Aorta (tissue), 5 donors: ENCODE measurements at places on chromosomes 7 and 10. TPM values are rescaled to one million over a fixed set of nuclear protein-coding genes. Genes with fewer than 3 reads are reported as not detected.

DNA sequence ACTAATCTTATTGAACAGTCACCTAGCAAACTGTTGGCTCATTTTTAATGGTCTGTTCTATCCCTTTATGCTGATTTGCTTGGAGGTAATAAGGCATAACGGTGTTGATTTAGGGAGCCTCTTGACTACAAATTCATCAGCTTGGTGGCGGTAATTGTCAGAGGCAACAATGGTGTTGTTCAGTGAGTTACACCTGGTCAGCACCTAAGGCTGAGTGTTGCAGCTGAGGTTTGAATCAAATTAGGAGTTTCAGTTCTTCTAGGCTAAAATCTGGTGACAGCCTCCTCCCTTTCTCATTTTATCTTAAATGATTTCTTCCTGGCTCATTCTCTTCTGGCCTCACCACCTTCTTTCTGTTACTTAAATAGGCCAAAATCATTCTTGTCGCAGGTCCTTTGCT, 42.3 kb upstream of the SP8 start:
- DNase-seq = no peak

DNA sequence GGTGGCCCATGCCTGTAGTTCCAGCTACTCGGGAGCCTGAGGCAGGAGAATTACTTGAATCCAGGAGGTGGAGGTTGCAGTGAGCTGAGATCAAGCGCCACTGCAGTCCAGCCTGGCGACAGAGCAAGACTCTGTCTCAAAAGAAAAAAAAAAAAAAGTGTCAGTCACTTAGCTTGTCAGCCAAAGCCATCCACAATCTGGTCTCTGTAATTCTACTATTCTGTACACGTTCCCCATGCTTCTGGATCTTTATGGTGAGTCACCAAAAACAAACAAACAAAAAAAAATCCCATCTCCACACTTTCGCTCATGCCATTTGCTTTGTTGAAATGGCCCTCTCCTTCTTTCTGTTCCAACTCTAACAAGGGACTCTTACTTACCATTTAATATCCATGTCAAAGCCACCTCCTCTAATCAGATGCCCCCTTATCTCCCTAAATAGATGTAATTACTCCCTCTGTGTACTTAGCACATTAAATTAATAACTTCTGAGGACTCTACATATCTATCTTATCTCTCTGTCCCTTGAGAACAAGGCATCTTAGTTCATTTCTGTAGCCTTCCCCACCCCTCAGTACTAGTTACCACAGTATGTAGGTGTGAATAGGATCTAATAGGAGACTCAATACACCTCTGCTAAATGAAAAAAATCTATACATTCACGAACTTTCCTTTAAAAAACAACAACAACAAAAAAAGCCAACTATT, 128.4 kb downstream of the ELMO1 start:
- no peak for DNase-seq

- no peak for DNase-seq
These were observed 27.2 kb downstream of the LEP start for GRCh38 chr7:128268233-128268632.

GRCh38 chr10:93077860-93078337, 4.2 kb downstream of the CYP26A1 start:
- no peak for DNase-seq

DNA sequence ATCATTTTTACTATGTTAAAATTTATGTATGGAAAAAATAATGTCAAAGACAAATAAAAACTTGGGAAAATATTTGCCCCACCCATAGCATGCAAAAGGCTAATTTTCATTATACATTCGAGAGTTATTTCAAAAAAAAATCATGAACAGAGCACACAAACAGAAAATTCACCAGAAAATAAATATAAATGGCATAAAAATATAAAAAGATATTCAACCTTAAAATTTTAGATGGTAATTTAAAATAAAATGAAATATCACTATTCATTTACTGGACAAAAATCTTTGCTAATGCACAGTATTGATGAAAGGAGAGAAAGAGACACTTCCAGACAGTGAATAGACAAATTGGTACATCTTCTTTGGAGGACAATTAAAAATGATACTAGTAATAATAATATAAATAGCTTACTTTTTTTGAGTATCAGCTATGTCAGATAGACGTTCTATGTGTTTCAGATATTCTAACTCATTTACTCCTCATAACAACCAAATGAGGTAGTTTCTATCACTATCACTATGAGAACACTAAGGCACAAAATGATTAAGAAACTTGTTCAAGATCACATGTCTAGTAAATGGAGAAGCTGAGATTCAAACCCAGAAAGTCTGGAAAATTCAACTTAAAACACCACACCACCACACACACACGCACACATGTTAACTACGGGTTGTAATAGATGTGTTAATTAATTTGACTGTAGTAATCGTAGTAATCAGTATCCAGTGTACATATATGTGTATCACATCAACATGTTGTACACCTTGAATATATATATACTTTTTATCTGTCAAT, 63.0 kb downstream of the CCDC71L start:
- DNase-seq = no peak

GRCh38 chr10:101485681-101486554, 102.1 kb downstream of the POLL start:
- no peak for DNase-seq

GRCh38 chr10:17128261-17128660, 1.4 kb downstream of the CUBN start:
- DNase-seq = no peak

GRCh38 chr7:17779381-17779780, 160.9 kb downstream of the SNX13 start:
- DNase-seq = no peak

GRCh38 chr7:143248761-143249354, 14.4 kb upstream of the GSTK1 start:
- no peak for DNase-seq

GRCh38 chr7:923108-924041, 31.1 kb downstream of the ADAP1 start:
- peak; percentile 90 for DNase-seq

DNA sequence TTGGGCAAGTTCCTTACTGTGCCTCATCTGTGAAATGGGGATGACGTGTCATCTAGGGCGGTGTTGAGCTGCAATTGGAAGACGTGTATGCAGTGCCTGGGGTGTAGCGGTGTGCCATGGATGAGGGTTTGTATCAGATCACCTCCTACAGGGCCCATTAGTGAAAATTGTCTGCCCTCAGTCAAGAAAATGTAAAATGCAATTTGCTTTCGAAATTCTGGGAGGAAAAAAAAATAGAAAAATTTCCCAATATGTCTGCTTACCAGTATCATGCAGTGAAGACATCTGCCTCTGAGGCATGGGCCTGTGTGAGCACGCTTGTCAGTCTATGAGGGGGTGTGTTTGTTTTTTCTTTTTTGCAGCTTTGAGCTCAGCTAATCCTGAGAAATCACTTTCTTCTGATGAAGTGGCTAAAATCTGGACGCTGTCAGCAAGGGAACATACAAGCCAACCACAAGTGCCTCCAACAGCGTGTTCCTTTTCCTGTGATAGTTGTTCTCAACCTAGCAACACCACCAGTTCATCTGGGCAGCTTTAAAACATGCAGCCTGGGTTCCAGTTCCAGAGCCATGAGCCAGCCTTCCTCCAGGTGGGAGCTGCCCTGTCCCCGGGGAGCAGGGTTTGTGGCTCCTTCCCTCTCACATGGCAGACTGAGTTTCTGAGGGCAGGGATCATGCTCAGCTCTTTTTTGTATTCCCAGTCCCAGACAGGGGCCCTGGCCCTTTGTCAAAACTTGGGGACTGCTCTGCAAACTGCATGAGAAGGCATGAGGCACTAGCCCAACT, 10.3 kb downstream of the FAM241B start:
- DNase-seq = no peak

DNA sequence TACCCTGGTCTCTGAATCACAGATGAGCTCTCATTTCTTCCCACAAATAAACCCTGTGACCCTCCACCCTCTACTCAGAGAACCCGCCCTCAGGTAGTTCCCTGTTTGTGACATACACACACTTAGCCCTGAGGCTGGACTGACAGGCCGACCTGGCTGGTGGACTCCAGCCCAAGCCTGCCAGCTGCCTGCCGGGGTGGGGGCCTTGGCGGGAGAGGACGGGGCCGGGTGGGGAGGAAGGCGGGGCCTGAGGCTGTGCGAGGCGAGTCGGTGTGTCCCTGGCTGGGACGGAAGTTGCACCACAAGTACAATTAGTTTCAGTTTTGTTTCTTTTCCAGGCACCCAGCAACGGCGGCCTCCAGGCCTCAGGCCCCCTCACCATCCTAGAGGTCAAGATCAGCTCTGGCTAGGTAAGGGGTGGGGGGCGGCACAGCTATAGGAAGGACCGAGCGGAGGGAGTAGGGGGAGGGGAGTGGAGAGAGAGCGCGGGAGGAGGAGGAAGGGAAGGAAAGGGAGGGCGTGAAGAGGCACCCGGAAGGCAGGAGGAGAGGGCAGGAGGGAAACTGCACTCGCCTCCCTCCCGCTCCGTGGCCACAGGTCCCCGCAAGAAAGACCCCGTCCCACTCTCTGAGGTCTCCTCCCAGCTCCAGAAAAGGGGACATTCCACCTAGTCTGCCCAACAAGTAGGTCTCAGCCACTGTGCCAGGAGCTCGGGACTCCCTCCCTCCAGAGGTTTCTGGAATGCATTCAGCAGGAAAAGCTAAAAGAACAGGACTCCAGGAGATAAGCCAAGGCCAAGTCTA, at the start of gene TRIM56:
TRIM56 (plus strand) TSS at position 320 of the 803 bp plus-strand sequence. CDS start 1,832 bp downstream, outside the sequence.
- DNase-seq = peak; percentile 96

DNA sequence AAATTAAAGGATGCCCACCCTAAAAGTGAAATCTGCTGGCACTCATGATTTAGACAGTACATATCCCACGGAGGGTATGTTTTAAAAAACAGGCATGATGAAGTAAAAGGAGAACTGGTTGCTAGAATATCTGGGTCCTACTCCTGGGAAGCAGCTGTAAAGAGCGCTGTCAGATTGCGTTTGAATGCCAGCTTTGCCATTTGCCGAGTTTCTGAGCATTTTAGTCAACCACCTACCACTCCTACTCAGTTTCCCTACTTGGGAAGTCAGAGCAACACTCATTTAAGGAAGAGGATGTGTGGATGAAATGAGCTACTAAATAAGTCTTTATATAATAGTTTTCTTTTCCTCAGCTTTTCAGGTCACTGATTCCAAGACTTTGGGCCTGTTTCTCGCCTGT, 1.1 kb upstream of the UMAD1 start:
- DNase-seq = no peak

DNA sequence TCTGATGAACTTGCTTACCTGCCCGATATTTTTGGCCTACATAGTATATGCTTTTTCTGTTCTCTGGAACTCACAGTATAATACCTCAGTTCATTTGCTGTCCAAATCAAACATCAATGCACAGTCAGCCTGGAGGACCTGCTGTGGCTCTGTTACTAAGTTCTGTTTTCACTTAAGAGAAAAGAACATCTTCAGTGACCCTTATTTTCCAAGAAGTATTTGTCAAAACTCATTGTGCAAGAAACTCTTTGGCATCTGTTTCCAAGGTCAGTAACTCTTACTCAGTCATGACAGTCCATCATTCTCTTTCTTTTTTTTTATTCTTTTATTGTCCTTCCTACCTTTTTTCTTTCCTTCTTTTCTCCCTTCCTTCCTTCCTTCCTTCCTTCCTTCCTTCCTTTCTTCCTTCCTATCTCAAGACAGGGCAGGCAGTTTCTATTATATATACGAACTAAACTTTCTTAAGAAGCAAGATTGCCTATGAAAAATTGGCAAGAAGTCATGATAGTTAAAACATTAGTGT, 37.8 kb upstream of the SEM1 start:
- no peak for DNase-seq

DNA sequence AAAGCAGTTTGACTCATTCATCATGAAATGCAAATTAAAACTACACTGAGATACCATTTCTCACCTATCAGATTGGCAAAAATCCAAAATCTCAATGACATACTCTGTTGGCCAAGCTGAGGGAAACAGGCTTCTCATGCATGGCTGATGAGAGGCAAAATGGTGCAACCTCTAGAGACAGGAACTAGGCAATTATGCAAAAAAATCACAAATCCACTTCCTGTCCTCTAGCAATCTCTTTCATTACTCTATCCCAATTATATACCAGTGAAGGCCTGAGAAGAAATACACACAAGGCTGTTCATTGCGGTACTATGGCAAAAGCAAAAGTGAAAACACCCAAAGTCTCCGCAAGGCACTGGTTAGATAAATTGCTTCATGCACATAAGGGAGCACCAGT, 25.9 kb upstream of the PTPRN2 start:
- no peak for DNase-seq

- DNase-seq = no peak
These were observed 27.6 kb downstream of the AVL9 start for GRCh38 chr7:32522746-32523530.

- no peak for DNase-seq
These were observed 108.9 kb upstream of the PDCD4 start for GRCh38 chr10:110762849-110763211.

GRCh38 chr7:82317760-82318159, 125.8 kb downstream of the CACNA2D1 start:
- DNase-seq = no peak

DNA sequence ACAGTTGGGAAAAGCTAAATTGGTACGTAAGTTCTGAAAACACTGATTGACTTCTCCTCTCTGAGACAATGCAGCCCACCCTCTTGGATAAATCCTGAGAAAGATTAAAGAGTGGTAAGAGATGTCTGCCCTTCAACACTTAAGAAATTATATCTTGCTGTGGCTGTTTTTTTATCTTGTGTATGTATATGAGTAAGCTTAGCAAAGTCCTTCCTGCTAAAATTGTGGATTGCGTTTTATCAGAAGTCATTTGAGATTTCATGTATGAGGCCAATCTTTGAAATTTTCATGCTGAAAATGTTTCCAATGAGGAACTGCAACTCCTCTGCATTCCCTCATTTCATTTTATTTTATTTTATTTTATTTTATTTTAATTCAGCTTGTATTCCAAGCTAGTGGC, 106.2 kb upstream of the INHBA start:
- DNase-seq = no peak

GRCh38 chr7:24912424-24912823, 67.6 kb downstream of the OSBPL3 start:
- no peak for DNase-seq

The HECTD2 gene
- total RNA-seq = 23.4 TPM

The ADAM12 gene
- 5.5 TPM for total RNA-seq

The CABCOCO1 gene
- total RNA-seq = not detected

The RNF32 gene
- not detected for total RNA-seq

The BAG3 gene
- 65.8 TPM for total RNA-seq

The KCNMA1 gene
- total RNA-seq = 163 TPM

The C7orf57 gene
- not detected for total RNA-seq

The CPN1 gene
- total RNA-seq = not detected

The RELN gene
- total RNA-seq = 1.4 TPM

The WDR86 gene
- total RNA-seq = 2.8 TPM

The PNLIPRP2 gene
- 1.2 TPM for total RNA-seq
